ENCODE measurements at places on chromosomes 2 and 18.

DNA sequence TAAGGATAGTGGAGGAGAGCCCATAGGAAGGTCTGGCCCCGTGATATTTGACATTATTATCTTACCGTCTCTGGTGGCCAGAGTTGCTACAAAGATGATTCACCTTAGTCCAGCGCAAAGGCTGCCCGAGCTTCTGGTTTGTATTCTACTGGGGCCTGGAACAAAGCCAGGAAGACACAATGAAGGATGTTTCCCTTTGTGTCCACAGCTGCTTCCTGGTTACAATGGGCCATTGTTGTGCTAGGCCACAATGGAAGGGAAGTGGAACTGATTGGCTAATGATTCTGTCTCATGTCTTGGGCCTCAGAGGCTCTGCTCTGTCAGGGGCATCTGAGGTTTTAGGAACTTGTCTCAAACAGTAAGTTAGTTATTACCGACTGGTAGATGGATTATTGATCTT is 132.2 kb downstream of the TDRD15 start:
- DNase-seq, result no peak

DNA sequence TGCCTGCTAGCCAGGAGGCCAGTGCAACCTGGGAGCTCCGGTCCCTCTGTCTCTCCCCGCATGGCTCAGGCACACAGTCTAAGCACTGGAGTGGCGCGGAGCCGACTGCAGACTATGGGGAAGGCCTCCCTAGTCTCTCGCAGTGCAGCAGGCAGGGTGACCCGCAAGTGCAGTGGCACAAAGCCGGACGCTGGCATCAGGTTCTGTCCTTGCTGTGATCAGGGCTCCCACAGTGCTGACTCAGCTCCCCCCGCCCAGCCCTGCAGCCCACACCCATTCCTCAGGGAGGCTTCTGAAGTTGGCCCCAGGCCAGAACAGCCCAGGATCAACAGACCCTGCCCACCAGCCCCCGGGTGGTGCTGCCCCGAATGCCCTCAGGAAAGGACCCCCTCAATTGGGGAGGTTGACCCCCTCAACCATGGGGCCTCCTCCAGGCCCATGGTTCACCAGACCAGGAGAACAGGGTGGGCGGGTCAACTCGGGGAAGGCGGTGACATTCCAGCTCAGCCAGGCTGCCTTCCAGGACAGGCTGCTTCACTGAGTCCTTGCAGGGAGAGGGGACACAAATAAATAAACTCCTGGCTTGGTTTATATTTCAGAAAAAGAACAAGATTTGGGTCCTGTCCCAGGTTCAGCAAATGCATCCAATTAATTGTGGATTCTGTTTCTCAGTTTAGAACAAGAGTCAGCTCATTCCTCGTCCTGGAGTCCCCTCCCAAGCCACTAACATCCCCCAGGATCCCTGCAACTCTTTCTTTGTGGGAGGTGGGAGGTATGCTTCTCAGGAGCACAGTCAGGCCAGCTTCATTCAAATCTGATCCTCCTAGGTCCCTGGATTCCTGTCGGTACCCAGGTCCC is 12.2 kb downstream of the BIN1 start:
- DNase-seq, result peak; percentile 57

GRCh38 chr2:222298311-222299150 is at the start of gene PAX3:
Gene PAX3, minus strand, starts transcription at chr2:222298998. Its CDS starts 383 bp downstream, at chr2:222298615.
- no peak for DNase-seq

DNA sequence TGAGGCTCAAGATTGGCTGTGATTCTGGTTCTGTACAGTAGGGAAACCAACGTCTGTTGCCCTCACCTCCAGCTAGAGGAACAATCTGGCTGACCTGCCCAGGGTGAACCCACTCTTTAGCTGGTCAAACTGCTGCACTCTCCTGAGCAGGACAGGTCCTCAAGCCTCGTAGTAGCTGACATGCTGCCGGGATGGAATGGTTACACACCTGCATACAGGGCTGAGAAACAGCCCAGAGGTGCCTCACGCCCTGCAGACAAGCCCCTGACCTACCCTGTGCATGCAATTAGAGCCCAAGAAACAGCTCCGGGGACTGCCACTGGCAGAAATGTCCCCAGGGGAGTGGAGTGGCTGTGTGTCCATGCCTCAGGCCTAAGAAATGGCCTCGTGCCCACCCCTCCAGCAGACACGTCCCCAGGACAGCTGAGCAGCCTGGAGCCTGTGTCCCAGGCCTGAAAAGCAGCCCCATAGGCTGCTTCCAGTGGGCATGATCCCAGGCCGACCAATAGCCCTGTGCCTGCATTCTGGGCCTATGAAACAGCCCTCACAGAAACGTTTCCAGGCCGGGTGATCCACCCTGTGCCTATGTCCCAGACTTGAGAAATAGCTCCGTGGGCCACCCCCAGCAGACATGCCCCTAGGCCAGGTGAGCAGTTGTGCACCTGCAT is 25.4 kb downstream of the BOLL start:
- DNase-seq, result no peak

DNA sequence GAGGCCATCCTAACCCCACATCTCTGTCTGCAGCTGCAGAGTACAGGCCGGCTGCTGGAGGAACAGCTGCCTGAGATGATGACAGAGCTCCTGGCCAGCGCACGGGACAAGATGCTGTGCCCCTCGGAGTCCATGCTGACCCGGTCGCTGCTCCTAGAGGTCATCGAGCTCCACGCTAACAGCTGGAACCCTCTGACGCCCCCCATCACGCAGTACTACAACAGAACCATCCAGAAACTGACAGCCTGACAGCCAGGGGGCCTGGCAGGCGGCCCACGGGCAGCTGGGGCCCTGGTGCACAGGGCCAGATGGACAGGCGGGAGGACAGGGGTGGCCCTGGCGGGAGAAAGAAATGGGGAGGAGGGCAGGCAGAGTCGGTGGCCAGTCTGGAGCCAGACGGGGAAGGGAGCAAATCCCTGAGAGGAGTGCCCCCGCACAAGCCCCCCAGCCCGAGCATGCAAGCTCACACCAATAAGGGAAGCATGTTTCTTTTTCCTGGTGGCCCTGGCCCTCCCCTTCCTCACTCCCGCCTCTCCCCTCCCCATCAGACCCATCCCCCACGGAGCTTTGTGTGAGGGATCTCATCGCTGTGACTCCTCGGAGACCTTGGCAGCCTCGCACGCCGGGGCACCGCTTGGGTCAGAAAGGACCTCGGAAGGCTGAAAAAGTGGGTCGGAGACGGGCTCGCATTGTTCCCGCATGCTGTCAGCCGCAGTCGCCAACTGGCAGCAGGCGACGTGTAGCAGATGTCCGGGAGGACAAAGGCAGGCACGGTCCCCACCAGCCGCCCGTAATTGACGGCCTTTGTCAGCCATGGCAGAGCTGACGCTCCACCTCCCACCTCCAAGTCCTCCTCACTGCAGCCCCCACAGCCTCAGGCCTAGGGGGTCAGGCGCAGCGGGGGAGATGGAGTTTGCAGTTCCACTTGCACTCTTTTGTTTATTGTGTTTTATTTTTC is 91.2 kb downstream of the SMAD7 start:
- peak; percentile 86 for DNase-seq

GRCh38 chr2:204346906-204347305 is 198.4 kb upstream of the PARD3B start:
- no peak for DNase-seq

DNA sequence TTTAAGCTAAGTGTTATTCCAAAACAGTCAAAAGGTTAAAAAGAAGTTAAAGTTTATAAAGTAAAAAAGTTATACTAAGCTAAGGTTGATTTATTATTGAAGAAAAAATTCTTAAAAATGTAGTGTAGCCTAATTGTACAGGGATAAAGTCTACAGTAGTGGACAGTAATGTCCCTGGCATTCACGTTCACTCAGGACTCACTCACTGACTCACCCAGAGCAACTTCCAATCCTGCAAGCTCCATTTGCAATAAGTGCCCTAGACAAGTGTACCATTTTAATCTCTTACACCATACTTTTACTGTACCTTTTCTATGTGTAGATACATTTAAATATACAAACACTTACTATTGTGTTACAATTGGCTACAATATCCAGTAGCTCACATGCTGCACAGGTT is 86.1 kb downstream of the CACNB4 start:
- no peak for DNase-seq

- DNase-seq, result no peak
Observed at GRCh38 chr2:85760872-85761271, 7.1 kb downstream of the ATOH8 start.

- no peak for DNase-seq
Observed at GRCh38 chr2:143255086-143255485, 125.9 kb downstream of the ARHGAP15 start.

- no peak for DNase-seq
Observed at GRCh38 chr2:202112041-202112440, 39.0 kb downstream of the KIAA2012 start.

DNA sequence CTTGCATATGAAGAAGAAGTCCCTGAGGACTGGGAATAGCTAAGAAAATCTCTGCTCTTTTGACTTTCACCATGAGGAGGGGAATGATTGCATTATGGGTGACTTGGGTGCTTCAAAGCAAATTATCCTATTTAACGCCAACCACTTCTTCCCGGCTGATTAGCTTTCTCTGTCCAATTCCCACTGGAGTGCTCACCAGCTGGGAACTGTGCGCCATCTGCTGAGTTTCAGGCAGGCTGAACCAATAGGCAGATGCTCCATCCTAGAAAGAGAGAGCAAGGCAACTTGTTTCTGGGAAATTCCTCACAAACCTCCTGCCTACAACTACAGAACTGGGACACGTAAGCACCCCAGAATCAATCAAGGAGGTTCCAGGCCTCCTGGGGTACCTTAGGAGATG is 49.4 kb downstream of the POLE4 start:
- no peak for DNase-seq

- DNase-seq, result no peak
Observed at GRCh38 chr2:234686088-234686890, 189.4 kb upstream of the ARL4C start.

GRCh38 chr2:120929829-120930228 is 194.2 kb downstream of the GLI2 start:
- no peak for DNase-seq

GRCh38 chr2:31251018-31251417 is 17.1 kb downstream of the EHD3 start:
- DNase-seq, result no peak

- no peak for DNase-seq
Observed at GRCh38 chr2:140701726-140702125, 1429.1 kb downstream of the LRP1B start.

GRCh38 chr2:43215673-43216255 is 10.6 kb downstream of the ZFP36L2 start:
- DNase-seq, result no peak

- no peak for DNase-seq
Observed at GRCh38 chr2:230932556-230933511, 7.8 kb upstream of the GPR55 start.

GRCh38 chr2:146634230-146635097 is 1210.4 kb upstream of the ACVR2A start:
- no peak for DNase-seq

GRCh38 chr2:100875516-100876230 is 55.7 kb downstream of the NPAS2 start:
- DNase-seq, result no peak

DNA sequence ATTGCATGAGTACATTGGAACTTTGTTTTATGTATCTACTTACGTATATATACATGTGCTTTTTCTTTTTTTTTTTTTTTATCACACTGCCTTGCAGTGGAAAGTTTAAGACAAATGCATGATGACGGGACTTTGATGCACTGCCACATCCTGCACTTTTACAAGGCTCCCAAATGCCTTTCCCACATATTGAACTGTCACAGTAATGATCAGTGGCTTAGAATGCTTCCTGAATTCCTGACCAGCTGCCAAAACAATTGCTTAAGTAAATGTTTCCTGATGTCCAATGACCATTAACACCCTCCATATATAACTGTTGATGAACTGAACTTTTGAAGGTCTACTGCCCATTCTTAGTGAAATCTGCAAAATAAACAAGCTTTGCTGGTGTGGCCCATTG is 60.2 kb downstream of the LYPD6B start:
- DNase-seq, result no peak

DNA sequence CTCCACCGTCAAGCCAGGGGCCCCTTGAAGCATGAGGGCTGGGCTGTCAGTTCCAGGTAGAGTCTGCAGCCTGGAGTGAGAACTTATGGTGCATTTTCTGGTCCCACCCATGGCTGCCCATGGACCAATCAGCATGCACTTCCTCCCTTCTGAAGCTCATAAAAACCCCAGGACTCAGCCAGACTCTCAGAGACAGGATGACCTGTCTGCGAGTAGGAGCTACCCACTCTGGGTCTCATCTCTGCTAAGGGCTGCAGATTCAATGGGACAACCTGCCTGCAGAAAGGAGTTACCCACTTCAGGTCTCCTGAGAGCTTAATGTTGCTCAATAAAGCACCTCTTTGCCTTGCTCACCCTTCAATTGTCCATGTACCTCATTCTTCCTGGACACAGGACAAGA is 9.4 kb upstream of the DUSP19 start:
- no peak for DNase-seq

- DNase-seq, result no peak
Observed at GRCh38 chr2:224518806-224519580, 66.2 kb downstream of the CUL3 start.

- DNase-seq, result no peak
Observed at GRCh38 chr2:224025874-224026273, 13.2 kb downstream of the SERPINE2 start.

- DNase-seq, result no peak
Observed at GRCh38 chr2:111100765-111101162, 19.9 kb upstream of the BCL2L11 start.

GRCh38 chr18:69021211-69021805 is 223.4 kb downstream of the CCDC102B start:
- DNase-seq, result no peak

DNA sequence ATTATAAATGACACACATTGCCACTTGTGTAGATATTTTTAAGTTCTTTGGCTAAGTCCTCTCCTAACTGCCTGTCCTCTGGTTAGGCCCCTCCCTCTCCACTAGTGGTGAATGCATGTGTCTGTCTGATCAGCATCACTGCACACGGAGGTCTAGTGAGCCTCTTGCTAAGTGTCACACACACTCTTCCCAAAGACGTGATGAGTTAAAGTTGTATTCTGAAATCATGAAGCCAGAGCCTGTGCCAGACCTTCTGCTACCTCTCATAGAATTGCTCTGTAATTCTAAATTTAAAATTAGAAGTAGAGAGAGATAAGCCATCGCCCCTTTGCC is 41.3 kb downstream of the RALB start:
- no peak for DNase-seq

DNA sequence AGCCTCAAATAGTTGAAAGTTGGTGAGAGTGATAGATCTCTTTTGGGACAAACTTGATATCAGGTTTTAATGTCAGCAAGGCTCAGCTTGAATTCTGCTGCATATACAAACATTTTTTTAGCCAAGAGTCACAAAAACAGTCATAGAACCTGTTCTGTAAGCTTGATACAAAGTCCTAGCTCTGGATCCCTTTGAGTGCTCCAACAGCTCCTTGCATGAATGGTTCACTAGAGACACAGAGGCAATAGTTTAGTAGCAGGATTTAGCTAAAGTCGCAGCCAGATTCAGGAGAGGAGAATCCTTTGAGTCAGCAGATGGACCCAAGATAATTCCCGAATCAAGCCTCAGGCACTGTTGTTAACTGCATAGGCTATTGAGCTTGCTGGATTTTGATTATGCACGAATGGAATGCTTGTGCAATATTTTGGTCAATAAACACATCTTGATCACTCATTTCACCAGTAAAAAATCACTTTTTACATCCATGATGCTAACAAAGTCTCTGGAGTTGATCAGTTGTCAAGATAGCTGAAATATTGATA is 148.6 kb downstream of the KLHL14 start:
- DNase-seq, result no peak

GRCh38 chr2:218003281-218003944 is 618 bp upstream of the TNS1 start:
- DNase-seq, result no peak

GRCh38 chr18:75805265-75805664 is 377.8 kb upstream of the SMIM21 start:
- DNase-seq, result no peak

Data from hypothalamus (tissue), 51 donors.